ENCODE measurements at places on chromosomes 13 and 19.

DNA sequence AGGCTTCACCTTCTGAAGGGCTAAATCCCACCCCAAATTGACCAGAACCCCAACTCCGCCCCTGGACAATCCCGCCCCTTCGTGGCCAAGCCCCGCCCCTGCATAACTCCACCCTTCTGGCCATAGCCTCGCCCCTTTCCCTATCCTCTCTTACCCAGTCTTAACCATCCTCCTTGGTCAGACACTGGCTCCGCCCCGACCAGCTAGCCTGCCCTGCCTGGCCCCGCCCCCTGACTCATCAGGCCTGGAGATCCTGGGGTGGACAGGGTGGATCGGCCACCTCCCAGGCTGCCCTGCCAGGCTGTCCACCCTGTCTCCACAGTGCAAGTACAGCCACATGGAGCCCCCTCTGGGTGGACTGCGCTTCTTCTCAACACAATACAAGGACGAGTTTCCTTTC is 8.0 kb upstream of the ZNF358 start:
- DNase-seq: no peak

DNA sequence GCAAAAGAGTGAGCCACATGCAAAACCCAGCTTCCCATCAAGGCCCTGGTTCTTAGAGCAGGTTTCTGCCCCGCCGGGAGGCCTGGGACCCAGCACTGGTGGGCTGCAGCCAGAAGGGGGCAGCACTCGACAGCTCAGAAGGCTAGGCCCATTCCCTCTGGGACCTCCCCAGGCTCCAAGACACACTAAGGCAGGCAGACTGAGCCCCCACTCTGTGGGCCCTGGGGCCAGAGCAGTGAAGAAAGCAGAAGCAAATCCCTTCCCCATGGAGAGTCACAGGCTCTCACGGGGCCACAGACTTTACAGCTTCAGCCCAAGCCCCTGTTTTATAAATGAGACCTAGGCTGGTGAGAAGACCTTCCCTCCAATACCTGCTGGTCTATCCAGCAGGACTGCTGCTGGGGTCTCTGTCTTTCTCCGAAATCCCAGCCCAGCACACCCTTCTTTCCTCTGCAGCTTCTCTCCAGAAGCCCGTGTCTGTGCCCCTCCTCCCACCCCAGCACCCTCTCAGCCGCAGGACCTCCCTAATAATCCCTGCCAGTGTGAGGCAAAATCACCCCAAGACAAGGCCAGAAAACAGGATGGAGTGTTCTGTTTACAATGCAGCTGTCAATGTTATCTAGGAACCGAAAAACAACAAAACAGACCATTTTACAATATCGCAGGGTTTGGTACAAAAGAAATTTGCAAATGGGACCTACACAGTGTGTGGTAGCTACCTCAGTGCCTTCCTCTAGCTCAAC is 109.3 kb downstream of the ABCC4 start:
- peak; percentile 29 for DNase-seq

- no peak for DNase-seq
These were observed 9.2 kb downstream of the FCAR start for GRCh38 chr19:54883228-54883627.

DNA sequence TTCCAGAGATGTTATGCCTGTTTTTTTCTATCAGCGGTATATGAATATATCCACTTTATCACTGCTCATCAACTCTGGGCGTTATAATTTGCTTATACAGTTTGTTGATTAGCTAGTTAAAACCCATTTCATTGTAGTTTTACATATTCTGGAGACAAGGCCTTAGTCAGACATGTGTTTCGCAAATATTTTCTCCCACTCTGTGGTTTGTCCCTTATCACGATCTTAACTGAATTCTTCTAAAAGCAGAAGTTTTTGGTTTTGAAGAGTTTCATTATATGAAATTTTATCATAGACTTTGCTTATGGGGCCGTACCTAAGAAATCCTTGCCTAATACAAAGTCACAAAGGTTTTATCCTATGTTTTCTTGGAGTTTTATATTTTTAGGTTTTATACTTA is 84.6 kb downstream of the FRY start:
- no peak for DNase-seq

GRCh38 chr19:55688422-55689218 is 13.6 kb downstream of the EPN1 start:
- DNase-seq: no peak

DNA sequence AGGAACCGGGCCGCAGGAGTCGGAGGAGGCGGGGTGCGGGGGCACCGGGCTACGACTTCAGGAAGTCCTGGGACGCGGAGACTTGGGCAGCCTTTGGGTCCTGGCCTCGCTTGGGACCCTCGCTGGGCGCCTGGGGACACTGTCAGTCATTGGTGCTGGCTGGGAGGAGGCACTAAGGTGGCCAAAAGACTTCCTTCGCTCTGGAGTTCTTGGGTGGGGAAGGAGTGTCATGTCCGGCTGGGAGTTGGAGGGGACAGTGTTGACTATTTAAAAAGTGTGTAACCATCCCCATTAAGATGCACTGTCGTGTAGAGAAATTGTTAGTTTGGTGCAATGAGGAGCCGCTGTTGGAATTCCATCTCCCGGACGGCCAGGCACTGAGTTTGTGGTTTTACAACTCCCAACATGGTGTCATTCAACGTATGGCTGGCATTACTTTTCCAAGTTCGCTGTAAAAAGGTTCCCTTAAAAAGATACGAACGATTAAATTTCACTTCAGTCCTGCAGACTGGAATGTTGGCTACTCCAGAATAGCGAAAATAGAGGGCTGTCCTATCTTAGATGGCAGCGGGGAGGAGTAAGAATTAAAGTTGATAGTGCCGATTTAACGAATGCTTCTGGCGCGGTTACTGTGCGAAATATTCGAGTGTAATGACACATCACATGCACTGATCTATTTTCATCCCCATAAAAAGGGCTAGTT is 776 bp downstream of the DNAJC3 start:
- no peak for DNase-seq

GRCh38 chr13:113083402-113084061 is 22.1 kb upstream of the F7 start:
- DNase-seq: no peak
